ENCODE measurements at places on chromosomes 11 and 22. TPM values are rescaled to one million over a fixed set of nuclear protein-coding genes. Genes with fewer than 3 reads are reported as not detected.

GRCh38 chr11:44913502-44913901 is 37.2 kb downstream of the TP53I11 start:
- DNase-seq: no peak

DNA sequence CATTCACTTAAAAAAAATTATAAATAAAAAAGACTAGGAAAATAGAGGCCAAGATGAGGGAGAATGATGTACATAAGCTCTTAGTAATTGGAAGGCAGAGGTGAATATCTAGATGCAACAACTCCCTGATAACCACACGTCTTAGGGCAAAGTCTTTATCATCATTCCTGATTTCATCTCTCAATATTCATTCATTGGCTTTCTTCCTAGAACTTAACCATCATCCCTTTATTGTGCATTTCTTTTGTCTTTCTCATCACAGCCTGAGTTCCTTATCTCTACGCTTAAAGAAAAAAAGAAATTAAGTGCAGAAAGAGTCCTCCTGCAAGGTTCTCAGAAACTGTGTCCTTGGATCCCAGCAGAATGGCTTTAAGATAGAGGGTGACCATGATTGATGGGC is 23.2 kb upstream of the FLI1 start:
- no peak for DNase-seq

SYT7 gene
- total RNA-seq: 7.0 TPM

E2F8 gene
- total RNA-seq: 10.6 TPM

GRCh38 chr11:82082976-82083375 is 650.7 kb downstream of the FAM181B start:
- no peak for DNase-seq
